ENCODE measurements at places on chromosomes 3 and 15. TPM values are rescaled to one million over a fixed set of nuclear protein-coding genes. Genes with fewer than 3 reads are reported as not detected.

Gene PIERCE2
- 6.9 TPM for polyA plus RNA-seq

Gene POLQ
- polyA plus RNA-seq = 7.8 TPM

Gene NEIL1
- 39.0 TPM for polyA plus RNA-seq

Gene LRTM1
- not detected for polyA plus RNA-seq

- no peak for DNase-seq
Observed at GRCh38 chr3:36918050-36918449, 26.8 kb downstream of the TRANK1 start.

DNA sequence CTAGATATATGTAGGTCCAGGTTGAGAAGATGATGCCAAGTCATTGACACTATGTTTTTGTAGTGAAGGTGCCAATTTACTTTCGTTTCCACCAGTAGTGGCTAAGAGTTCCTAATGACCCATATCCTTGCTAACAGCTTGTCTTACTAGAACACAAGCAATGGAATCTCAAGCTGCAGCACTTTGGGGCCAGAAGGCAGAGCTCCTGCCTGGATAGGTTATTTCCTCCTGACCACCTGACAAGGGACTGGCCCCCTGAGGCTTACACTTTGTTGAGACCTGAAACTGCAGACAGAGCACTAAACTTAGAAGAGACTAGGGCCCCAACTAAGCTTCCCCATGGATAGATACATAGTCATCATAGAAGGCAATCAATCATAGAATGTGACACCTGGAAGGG, 11.7 kb downstream of the ONECUT1 start:
- no peak for DNase-seq

DNA sequence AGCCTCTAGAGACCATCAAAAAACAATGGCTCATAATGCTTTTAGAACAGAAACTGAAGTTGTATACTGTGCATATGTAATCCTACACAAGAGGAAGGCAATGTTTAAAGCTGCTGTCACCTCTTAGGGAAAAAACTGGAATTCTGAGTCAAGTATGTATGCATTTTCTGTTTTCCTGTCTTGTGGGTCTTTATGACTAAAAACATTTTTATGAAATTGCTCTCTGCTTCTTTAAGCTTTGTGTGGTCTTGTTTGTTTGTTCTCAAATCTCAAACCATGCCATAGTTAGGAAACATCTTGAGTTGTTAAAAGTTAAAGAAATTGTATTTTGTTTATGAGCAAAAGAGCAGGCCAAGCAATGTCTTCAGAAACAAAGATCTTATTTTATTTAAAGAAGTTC, 80.9 kb upstream of the SOX2 start:
- DNase-seq = no peak

DNA sequence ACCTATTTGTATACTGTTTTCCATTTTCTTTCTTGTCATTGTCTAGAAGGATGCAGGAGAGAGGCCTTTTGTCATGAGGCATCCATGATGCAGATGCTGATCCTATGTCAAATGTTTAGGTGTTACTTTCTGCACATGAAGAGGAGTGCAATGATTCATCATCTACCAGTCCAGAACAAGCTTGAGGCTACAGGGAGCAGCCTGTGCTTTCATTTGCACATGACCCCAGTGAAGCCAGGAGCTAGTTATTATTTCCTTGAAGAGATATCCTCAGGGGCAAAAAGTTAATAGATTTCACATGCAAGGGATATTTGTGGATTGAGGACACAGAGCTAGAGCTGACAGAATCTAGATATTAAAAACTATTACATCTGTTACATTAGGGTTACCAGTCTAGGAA, 204.4 kb upstream of the TGFBR2 start:
- DNase-seq = no peak

DNA sequence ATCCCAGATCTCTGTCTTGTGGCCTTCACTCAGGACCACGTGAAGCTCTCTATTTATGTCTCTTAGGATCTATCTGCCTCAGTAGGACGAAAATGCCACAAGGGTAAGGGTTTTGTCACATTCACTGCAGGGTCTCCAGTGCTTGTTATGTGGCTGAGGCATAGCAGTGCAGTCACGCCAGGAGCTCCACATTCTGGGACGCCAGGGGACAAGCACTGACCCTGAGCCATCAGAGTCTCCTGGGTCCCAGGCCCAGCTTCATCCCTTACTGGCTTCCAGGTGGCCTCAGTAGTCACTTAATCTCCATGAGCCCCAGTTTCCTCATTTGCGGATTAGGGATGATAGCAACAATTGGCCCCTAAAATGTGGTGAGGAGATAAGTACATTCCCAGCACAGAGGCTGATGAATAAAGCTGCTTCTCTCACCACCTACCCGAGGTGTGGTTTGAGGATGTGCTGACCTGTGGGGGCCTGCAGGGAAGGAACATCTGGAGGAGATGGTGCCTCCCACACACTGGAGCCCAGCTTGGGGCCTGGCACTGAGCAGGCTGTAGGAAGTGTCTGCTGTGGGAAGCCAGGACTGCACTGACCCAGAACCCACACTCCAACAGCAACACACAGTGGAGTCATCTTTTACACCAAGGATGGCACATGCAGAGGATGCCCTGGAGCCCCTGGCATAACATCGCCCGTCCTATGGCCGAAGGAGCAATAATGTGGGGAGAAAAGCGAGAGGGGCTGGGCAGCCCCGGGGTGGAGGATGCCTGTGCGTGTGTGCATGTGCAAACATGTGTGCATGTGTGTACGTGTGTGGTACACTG, 93.2 kb upstream of the IQSEC1 start:
- no peak for DNase-seq
